ENCODE measurements at places on chromosomes 2 and 18.

GRCh38 chr18:3177902-3178687 lies 41.7 kb downstream of the MYOM1 start:
- DNase-seq, result no peak

- no peak for DNase-seq
Measured at GRCh38 chr2:86661333-86661732, 37.7 kb upstream of the RNF103 start.

- DNase-seq, result no peak
Measured at GRCh38 chr2:235011929-235012631, 60.3 kb downstream of the SH3BP4 start.

DNA sequence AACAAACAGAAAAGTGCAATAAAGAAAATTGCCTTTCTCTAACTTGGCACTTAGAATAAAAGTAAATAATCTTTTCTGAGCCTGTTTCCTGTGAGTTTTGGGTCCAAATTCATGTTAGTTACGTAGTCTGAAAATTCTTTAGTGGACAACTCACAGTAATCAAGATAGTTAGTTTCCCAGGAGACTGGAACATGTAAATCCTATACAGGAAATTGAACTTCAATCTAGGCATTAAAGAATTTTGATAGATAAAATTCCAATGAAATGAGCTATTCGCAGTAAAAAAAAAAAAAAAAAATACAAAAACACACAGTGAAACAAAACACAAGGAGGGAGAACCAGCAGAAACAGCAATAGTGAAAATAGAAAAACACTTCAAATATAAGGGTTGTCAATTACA lies 83.8 kb upstream of the REG3G start:
- no peak for DNase-seq

- no peak for DNase-seq
Measured at GRCh38 chr18:34224423-34225217, at the start of gene NOL4. TSS of gene NOL4 (minus strand) at chr18:34224913. CDS start at chr18:34223253, 1,660 bp downstream.

DNA sequence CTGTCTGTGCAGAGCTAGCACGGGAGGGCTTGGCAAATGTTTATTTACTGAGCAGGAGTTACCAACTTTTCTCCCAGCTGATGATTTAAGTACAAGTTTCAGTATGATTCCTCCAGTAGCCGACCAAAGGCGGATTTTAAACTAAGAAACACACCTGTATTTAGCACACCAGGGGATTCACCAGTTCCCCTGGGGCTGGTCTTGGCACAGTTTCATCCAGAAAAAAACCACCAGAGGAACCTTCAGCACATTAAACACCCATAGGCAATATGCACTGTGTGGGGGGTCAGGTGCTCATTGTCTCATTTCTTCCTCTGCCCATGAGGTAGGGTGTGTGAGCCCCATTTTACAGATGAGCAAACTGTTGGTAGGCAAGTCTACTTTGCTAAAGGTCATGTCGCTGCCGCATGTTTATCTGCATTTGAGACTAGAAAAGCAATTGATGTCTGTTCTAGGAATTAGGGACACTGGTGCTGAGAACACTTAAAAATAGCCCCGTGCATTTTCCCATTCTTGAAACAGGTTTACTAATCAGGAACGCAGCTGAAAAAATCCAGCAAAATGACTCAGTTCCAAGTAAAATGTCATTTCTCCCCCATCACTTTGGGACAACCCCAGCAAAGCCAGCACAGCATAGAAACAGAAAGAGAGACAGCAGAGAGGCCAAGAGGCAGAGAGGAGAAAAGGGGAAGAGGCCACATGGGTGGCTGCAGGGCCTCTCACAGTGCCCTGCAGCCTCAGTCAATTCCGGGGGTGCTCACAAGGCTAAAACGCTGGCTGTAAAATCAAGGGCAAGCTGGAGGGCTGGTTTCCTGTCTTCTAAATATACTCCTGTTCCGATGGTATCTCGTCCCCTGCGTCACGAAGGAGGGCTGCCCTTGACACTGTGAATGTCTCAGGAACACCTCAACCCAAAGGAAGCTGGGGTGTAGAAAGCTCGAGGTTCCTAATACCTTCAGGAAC lies 166.8 kb upstream of the ID2 start:
- DNase-seq, result no peak

- no peak for DNase-seq
Measured at GRCh38 chr2:172050479-172051125, 34.7 kb upstream of the DLX1 start.

- DNase-seq, result no peak
Measured at GRCh38 chr2:3288470-3289170, 89.0 kb downstream of the EIPR1 start.
